ENCODE measurements at places on chromosomes 13 and 19.

GRCh38 chr13:95480131-95480545 is 72.4 kb upstream of the CLDN10 start:
- no peak for DNase-seq

- DNase-seq: no peak
These were observed 68.0 kb downstream of the KDM4B start for GRCh38 chr19:5036698-5037563.

- no peak for DNase-seq
These were observed 174.8 kb downstream of the LACC1 start for GRCh38 chr13:44054525-44054924.

- DNase-seq: no peak
These were observed 263.1 kb upstream of the RXFP2 start for GRCh38 chr13:31476266-31476665.

- no peak for DNase-seq
These were observed 37.9 kb upstream of the UBL3 start for GRCh38 chr13:29888306-29888705.

DNA sequence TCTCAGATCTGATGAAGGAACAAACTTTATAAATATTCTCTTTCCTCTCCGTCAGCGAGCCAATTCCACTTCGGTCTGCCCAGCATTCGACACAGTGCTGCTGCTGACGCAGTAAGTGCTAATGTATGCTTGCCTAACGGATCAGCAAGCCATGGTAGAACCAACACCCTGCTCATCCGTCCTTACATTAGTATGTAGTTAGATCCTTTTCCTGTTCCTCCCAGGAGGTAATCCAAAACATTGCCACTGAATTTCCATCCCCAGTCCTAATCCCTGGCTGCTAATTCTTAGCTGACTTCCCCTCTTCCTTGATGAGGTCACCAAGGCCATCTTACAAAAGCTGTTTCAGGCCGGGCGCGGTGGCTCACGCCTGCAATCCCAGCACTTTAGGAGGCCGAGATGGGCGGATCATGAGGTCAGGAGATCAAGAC is 88.0 kb downstream of the STARD13 start:
- no peak for DNase-seq

Data from CD8-positive, alpha-beta memory T cell (primary cell).